ENCODE measurements at places on chromosomes 16 and 17.
A peak's percentile ranks its signal among the peaks of the same experiment; 100 is the strongest.

- DNase-seq: peak; percentile 57
Observed at GRCh38 chr17:78144736-78145641, 1.2 kb upstream of the C17orf99 start.

DNA sequence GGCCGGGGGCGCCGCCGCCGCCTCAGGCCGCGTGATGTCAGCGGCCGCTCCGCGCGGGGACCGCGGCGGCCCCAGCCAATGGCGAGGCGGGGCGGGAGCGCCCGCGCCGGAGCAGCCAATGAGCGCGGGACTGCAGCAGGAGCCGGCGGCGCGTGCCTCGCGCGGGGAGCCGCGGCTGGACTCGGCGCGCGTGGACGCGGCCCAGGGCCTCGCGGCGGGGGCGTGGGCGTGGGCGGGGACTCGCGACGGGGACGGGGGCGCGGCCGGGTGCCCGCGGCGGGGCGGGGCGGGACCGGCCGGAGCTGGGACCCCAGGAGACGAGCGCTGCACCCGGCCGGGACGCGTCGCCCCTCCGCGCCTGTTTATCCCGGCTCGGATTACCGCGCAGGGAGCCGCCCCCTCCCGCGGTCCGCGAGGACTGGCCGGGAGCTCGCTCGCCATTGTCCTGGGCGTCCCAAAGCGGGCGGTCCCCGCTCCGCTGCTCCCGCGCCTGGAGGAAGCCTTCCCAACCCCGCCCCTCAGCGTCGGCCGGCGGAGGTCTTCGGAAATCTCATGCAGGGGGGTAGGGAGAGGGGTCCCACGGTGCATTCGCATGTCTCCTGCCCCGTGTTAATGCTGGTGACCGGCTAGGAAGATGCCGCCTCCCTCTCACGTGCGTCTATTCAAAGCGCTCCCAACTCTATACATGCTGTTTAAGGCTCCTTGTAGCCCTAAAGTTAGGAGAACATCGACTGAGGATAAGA lies at the start of gene RNF157:
TSS of gene RNF157 (minus strand) at position 33 of the 743 bp plus-strand sequence. CDS start 253 bp downstream, outside the sequence.
- DNase-seq: peak; percentile 82

GRCh38 chr17:1490643-1491442 lies 1.6 kb downstream of the MYO1C start:
- DNase-seq: peak; percentile 85

- no peak for DNase-seq
Observed at GRCh38 chr17:6067060-6067459, 3.1 kb upstream of the WSCD1 start.

DNA sequence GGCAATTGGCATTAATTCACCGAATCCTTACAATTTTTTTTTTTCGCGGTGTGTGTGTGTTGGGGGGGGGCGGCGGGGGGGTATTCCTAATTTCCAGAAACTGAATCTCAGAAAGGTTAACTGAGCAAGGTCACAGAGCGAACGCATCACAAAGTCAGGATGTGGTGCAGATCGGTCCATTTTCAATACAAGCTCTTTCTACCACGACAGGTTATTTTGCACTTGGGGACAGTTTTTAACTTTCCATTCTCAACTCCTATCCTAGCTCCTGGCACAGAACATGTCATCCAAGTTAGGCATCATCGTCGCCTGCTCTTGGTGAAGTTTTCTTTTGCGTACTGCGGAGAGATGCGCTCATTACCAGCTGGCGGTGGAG lies 15.4 kb upstream of the ERN1 start:
- no peak for DNase-seq

DNA sequence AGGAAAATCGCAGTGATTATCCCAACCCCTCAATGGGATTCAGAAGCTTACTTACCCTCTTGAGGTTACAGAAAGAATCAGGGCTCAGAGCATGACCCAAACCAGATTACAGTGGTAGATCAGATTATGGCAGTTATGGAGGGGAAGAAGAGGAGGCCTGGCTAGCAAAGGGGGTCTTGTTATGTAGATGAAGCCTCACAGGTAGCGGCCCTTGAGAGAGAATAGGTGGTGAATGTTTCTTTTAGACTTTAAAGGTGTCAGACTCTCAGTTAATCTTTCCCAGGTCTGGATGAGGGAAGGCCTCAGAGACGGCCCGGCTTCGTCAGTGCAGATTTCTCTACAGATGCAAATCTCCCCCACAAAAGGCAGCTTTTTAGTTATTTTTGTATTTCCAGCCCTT lies 15.6 kb downstream of the RNF112 start:
- DNase-seq: no peak

- no peak for DNase-seq
Observed at GRCh38 chr17:45136846-45137560, 1.5 kb downstream of the ACBD4 start.

DNA sequence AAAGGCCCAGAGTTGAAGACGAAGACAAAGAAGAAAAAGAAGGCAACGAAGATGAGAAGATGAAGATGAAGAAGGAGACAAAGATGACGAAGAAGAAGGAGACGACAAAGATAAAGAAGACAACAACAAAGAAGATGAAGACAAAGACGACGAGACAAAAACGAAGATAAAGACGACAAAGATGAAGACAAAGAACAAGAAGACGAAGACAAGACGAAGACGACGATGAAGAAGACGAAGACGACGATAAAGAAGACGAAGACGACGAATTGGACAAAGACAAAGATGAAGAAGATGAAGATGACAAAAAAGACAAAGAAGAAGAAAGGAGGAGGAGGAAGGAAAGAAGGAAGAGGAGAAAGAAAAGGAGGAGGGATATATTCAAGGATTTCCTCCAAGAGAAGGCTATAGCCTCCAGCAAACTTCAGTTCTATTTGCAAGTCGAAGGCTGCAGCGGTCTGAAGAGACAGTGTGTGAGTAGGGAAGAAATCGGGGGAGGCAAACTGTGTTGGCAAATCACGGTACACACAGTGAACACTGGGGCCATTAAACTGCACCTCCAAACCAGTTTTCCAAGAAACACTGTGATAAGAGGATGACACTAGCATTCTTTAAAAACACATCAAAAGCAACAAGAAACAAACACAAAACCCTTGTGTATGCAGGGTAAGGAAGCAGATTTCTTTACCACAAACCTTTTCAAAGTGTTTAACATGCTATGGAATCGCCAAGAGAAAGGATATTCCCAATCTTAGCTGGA lies 40.5 kb downstream of the MARF1 start:
- DNase-seq: no peak
